CD8-positive, alpha-beta memory T cell (primary cell): ENCODE measurements at places on chromosomes 11 and 22.

- DNase-seq: no peak
Observed at GRCh38 chr11:72950685-72951084, 136.5 kb downstream of the ATG16L2 start.

DNA sequence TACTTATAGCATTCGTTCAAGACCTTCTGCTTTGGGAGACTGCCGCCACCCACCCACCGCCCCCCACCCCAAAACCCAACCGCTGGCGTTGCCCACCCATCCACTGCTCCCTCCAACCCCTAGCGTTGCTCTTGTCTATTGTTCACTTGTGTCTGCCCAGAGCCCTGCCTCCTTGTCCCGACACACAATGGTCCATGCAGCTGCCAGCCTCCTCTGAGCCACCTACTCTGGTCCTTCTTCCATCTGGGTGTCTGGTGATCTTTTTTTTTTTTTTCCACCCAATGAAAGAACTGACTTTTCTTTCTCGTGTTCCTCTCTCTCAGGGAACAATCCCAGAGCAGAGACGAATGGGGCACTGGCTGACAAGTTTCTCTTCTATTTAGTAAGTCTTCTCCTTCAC, 256.0 kb upstream of the SESN3 start:
- DNase-seq: no peak

GRCh38 chr11:107043242-107044006, 25.1 kb upstream of the GUCY1A2 start:
- DNase-seq: no peak

- no peak for DNase-seq
Observed at GRCh38 chr11:5364214-5364613, 12.9 kb downstream of the OR51B6 start.

DNA sequence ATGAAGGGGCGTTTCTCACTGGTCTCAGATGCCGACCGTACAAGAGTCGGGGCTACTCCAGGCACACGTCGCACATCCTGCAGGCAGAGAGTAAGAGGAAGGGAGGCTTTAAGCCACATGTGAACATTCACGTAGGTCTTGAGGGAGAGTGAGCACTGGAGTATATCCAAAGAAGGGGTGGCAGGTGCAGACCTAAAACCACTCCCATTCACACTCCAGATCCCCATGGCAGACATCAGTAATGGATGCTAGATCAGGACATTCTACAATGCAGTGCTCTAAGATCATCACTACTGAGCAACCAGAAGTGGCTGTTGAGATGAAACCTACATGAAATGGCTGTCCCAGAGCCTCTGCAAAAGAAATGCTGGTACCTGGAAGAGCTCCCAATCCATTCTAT, 39.0 kb downstream of the WT1 start:
- no peak for DNase-seq

GRCh38 chr11:75011357-75011756, 22.6 kb downstream of the NEU3 start:
- DNase-seq: no peak

- DNase-seq: no peak
Observed at GRCh38 chr11:118889797-118890196, 6.1 kb downstream of the CXCR5 start.

DNA sequence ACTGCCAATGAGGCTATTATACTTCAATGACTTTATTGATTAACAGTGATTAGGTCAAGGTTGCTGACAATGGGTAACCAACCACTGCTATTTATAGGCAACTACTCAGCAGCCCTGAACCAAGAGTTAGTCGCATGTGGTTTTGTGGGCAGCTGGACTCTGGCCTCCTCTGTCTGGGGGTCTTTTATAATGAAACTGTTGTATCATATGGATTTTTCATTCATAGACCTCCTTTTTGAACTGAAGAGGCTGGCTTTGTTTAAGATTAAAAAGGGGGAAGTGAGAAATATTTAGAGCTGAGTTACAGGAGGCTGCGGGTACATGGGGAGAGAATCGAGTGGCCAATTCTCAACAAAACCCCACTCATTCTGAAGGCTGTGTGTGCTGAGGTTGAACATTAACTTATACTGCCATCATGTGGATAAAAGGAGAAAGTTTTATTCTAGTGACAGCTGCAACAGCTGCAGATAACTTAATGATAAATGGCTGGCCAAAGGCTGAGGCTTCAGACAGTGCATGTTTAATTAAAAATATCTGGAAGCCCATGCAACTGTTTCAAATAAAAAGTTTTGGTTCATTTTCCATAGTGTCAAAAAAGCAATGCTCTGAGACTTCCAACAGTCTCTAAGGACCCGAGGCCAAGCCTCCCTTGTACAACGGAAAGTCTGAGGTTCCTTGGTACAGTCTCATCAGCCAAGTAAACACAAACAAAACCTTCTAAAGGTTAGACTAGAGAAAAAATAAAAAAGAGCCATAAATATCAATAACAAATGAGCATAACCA, 682.6 kb downstream of the KCNA4 start:
- DNase-seq: no peak

GRCh38 chr11:17890325-17890724, 122.5 kb downstream of the SERGEF start:
- DNase-seq: no peak

DNA sequence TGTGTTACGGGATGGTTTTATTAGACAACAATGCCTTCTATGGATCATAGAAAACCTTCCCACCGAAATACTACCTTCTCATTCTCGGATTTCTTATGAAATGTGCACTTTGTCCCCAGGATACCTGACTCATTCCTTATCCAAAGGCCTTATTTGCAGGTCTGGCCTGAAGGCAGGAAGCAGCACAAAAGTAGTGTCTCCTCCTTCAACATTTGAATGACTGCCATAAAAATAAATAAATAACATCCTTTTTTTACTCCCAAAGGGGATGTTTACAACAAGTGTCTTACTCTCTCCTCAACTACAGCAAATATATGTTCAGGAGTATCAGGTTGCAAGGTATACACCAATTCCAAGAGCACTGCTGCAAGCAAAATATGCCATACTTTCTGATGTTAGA, 41.6 kb upstream of the PAK1 start:
- DNase-seq: no peak

DNA sequence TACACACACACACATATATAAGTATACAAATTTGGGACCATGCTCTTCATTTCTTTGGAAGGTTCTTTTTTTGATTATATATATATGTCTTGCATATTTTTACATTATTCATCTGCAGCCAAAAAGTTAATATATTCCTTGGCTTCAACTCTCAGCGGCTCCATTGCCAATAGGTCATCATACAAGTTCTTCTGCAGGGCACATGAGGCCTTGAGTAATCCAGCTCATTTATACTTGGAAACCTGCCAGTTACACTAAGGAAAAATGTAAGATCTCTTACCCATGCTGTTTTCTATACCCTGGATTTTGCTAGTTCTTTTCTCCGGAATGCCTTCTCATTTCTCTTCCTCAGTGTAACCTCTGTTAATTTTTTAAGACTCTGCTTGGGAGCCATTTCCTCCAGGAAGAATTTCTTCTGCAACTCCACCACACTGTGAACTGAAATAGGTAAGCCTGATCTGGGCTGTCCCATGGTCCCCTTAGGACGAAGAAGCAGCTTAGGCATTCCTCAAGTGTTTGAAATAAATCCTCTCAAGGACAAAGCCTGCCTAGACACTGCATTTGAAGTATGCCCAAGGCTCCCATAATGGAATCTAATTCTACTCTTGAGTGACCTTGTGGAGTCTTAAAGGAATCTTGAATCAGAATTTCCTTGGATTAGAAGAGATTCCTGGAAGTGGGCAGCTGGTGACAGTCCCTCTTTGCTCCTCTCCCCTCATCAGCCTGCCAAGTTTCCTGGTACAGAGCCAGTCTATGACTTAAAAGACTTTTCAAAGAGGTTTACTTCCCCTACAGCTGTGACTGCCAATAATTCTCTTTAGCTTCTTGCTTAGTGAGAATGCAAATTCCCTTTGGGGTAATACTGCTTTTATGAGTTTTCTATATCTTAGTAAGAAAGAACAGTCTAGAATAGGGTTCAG, 182.8 kb downstream of the C11orf87 start:
- no peak for DNase-seq

GRCh38 chr11:109993786-109994185, 99.4 kb upstream of the ZC3H12C start:
- DNase-seq: no peak

DNA sequence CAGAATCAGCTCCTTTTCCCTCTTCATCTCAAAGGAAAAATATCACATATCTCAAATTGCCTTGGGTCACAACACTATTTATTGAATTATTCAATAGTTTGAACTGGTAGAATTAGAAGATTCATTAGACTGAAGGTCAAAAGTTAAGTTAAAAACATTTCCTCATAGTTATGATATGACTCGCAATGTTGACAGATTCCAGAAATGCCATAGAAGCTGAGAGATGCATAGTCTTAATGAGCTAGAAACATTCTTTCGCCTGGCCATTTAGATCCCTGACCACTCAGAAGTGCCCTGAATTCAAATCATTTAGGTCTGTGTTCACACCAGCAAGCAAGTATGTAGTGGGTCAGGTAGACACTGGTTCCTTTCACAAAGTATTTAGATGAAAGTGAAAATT, 44.4 kb downstream of the FAT3 start:
- no peak for DNase-seq

DNA sequence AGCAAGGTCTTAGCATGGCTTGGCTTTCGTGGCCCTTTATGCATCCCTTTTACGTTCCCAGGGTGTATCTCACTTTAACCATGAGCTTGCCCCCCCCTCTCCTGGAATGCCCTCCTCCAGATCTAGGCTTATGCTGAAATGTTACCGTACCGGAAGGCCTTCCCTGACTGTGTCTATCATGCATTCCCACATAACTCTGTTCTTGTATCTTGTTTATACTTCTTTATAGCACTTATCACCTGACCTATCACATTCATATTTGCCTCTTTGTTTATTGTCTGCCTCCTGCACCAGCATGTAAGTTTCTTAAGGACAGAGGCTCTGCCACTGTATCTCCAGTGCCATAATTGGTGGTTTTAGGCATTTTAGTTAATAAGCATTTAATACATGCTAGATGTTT, 38.9 kb downstream of the PPFIBP2 start:
- DNase-seq: no peak

DNA sequence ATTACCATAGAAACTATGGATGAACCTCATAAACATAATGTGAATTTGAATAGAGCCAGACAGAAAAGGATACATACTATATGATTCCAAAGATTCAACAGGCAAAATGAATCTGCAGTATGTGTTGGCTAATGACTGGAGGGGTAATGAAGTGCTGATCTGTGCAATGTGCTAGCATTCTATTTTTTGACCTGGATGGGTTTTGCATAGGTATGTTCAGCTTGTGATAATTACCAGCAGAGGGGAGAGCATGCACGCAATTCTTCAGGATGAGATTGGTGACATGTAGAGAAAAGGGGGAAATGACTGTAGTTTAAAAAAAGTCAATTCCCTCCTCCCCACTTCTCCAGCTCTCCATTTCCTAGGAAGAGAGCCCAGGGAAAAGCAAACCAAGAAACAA, 618 bp upstream of the CCDC81 start:
- DNase-seq: no peak

DNA sequence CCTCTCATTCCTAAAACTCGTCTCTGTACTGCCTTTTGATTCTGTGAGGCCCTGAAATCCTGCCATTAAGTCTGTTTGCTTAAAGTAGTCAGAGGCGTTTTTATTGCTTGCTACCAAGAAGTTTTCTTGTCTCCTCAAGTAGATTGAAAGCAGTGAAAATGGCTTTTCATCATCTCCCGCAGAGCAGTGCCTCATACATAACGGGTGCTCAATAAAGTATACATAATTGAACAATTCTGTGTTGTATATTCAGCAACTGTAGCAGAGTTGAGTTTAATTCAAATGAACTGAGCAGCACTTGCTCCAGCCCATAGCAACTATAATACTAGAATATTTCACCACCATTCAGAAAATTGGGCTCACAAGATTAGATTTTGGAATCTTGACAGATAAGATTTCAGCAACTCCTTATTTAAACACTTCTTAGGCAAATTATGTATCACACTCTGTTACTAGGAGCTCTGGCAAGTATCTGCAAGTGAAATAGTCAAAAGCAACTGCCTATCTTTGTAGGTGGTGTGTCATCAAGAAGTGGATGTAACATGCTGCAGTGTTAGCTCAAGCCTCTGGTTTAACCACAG, 20.0 kb downstream of the FIBIN start:
- DNase-seq: no peak

DNA sequence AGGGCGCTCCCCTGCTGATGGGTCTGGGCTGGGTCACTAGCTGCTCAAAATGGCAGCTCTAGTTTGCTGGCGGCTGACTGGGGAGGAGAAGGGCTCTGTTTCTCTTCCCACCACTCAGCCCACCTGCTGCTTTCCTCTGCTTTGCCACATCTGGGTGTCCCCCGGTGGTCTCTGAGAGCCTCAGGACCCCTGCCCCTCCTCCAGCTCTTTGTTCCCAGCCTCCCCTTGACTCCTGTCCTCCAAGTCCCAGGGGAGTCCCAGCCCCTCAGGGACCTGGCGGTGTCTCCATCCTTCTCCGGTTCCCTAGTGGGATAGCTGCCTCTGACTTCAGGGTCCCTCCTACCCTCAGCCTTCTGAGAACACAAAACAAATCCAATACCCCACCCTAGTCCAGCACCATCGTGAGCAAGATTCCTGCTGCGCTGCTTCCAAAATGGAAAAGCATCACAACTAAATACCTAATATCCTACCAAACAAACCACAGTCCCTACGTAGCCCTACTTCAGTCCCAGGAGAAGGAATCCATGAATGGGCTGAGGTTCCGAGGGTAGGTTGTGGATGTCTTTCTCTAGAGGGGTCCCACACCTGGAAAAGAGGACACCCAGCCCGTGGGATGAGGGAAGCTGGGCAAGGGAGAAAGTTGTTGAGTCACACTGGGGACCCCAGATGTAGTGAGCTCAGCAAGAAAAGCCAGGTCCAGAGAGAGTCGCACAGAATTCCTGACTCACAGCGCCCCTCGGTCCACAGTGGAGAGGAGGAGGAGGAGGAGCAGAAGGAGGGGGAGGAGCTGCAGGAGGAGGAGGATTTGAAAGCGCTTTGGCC, 45.0 kb upstream of the NNMT start:
- DNase-seq: no peak

GRCh38 chr11:70544774-70545609, 146.7 kb downstream of the CTTN start:
- no peak for DNase-seq
